ENCODE measurements at places on chromosomes 2 and 18. TPM values are rescaled to one million over a fixed set of nuclear protein-coding genes. Genes with fewer than 3 reads are reported as not detected.

Gene LRRTM4
- 0.55 TPM for total RNA-seq

Gene DNAH6
- 0.14 TPM for total RNA-seq

Gene CD207
- not detected for total RNA-seq

Gene TCF7L1
- 7.0 TPM for total RNA-seq

Gene LYPD6
- total RNA-seq: 0.08 TPM

Gene VIT
- total RNA-seq: 8.5 TPM

Gene SPR
- 53.5 TPM for total RNA-seq

Gene SPDYA
- 0.14 TPM for total RNA-seq

DNA sequence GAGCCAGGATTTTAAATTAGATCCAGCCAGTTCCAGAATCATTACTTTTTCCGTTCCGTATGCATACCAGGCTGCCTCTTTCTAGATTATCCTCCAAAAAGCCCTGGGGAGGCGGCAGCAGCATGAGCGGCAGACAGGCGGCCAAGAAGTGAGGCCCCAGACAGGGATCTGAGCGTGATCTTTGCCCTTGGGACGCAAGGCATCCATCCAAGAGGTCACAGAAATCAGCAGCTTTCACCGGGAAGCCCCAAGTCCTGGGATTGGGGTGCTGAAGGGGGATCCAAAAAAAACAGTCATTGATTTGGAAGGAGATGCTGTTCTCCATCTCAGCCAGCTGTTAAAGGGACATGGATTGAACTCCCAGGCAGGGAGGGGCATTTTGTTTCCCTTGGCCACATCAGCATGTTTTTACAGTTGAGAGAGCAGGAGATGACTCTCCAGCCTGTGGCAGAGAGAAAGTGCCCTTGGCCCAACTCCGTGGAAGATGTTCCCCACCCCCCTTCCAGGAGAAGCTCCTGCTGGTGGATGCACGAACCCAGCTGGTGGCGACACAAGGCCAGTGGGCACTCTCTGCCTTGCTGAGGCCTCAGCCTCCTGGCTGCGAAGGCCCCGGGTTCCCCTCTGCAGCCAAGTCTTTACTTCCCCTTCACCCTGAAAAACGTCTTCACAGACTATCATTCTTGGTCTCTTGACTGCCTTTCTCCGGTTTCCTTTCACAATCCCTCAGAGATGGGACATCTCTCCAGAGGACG is 265.6 kb downstream of the ANAPC1 start:
- peak; percentile 45 for DNase-seq

DNA sequence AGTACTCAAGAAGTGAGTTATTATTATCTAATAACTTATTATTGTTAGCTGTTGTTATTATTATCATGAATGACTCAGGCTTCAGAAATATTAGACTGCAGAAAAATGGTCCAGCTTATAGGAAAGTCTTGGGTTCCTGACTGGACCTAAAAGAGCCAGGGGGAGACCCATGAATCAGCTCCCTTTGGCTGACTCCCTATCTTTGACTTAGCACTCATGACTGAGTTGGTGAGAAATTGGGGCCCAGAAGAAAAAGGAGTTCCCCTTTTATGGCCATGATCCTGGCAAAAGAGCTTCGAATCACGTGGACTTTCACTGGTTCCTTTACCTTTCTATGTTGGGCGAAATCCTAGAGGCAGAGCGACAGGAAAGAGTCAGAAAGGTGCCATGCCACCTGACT is 145.8 kb downstream of the MYO3B start:
- DNase-seq: no peak

DNA sequence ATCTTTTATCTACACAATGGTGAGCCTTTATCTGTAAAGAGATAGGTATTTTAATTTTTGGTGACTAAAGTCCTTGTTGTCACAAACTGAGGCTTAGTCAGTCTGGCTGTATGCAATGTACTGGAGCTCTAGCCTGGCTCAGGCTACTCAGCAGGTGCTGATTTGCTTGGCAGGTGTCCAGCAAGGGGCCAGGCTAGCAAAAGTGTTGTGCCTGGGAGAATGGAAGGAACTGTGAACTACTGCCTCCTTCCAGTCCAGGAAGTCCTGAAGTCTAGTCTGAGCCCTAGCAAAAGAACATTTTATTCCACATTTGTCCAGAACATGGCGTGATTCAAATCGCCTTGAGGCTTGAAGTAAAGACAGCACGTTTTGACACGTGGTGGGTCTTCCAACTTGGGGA is 260.5 kb downstream of the CCDC85A start:
- DNase-seq: no peak

- DNase-seq: no peak
Observed at GRCh38 chr2:69285379-69285894, 101.6 kb downstream of the GFPT1 start.

DNA sequence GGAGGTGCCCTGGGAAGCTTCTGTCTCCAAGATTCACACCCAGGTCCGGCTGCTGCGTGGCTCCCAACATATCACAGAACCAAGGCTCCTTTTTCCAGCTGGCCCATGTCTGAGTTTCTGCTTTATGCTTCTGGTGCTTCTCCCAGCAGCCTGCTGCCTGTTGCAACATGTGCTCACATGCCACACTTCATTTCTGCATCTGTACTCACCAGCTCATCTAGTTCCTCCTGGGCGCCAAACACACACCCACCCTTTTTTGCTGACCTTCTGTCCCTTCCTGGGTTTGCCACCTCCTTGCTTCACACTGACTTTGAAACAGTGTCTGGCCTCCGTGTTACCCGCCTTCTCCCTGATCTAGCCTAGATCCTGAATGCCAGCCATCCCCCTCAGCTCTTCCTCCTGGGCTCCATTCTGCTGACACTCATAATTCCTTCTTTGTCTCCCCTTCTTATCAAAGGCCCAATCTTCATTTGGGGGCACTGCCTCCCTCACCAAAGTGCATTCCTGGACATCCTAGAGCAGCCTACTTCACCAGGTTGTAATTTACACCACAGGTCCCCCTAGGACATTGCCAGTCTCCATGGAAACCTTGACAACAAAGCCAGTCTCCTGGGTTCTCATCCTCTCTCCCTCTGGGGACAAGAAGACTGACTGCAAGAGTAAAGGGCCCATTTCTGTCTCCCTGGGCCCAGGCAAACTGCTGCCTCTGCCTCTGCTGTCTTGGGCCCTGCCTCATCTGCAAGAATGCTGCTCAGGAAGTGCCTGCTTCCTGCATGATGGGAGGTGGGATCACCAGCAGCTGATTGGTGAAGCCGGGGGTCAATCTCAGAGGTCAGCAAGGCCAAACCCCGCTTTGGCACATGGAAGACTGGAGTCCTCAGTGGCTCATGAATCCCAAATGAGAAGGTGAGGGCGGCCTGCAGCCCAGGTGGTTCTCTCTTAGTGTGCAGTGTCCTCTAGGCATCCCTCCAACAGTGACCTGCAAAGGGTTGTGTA is 13.9 kb upstream of the PROM2 start:
- no peak for DNase-seq

GRCh38 chr2:236616031-236616430 is 46.4 kb downstream of the ACKR3 start:
- no peak for DNase-seq

DNA sequence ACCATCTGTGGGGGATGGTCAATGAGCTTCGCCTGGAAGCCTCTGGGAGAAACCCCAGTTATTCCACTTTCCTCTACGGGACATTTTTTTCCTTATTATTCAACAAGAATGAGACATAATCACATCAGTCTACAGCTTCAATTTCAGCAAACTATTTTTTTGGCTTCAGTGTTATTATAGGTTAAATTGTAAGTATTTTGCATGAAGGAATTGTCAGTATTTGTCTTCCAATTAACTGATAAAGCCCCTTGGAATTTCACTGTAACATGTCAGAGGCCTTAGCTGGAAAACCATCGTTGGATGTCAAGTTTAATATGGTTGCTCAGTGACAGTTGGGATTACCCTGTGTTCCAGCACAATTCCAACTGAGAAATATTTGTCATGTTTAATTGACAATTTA is 480.9 kb upstream of the CHST9 start:
- DNase-seq: no peak

- DNase-seq: no peak
Observed at GRCh38 chr2:43292851-43293743, 66.7 kb upstream of the ZFP36L2 start.

- DNase-seq: no peak
Observed at GRCh38 chr18:62710417-62710816, 4.9 kb upstream of the PHLPP1 start.

GRCh38 chr2:191572319-191572718 is 105.6 kb upstream of the NABP1 start:
- DNase-seq: no peak

GRCh38 chr2:65918760-65919187 is 486.4 kb upstream of the SPRED2 start:
- DNase-seq: no peak

GRCh38 chr2:72004976-72005375 is 142.7 kb downstream of the CYP26B1 start:
- DNase-seq: no peak

DNA sequence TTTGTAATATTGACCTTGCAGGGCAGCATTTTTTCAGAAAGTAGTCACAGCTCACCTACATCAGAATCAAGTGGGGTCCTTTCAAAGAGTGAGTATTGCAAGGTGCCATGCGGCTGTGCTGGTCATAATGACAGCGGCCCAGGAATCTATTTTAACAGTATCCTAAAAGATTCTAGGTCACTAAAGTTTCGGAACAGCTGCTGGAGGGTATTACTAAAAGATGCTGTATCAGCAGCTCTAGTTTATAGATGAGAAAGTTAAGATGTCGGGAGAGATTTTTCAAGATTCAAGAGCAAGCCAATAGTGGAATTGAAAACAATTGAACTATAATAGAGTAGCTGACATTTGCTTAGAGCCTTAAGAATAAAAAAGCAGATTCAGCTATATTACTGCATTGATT is 336.0 kb downstream of the SLC8A1 start:
- no peak for DNase-seq

DNA sequence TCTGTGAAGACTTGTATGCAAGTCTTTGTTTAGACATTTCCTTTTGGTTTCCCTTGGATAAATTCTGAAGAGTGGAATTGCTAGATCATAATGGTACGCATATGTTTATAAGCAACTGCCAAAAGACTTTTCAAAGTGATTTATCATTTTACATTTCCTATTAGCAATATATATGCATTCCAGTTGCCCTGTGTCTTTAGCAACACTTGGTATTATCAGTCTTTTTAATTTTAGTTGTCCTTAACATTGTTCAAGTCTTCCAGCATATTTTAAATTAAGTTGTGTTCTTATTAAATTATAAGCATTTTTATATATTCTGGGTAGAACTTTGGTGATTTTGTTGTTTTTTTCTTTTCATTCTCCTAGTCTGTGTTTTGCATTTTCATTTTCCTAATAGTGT is 81.8 kb downstream of the EML6 start:
- no peak for DNase-seq

- no peak for DNase-seq
Observed at GRCh38 chr2:223727562-223727961, 109.8 kb downstream of the AP1S3 start.

DNA sequence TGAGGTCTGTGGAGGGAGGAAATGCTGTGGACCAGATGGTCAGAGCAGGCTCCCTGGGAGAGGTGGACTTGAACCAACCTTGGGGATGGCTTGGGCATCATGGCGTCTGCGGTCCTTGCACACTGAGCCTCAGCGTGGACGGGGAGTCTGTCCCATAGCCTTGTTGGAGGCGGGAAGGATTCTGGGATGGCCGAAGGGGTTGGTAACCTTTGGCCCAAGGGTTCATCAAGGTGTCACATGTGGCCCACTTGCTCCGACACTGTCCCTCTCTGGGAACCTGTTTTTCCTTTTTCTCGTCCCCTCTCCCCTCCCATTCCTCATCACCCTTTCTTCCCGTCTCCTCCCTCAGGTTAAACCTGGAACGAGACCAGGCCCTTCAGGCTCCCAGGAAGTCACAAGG is 66.4 kb downstream of the MAPK4 start:
- no peak for DNase-seq

- no peak for DNase-seq
Observed at GRCh38 chr2:216870508-216871332, 10.9 kb upstream of the TNP1 start.

DNA sequence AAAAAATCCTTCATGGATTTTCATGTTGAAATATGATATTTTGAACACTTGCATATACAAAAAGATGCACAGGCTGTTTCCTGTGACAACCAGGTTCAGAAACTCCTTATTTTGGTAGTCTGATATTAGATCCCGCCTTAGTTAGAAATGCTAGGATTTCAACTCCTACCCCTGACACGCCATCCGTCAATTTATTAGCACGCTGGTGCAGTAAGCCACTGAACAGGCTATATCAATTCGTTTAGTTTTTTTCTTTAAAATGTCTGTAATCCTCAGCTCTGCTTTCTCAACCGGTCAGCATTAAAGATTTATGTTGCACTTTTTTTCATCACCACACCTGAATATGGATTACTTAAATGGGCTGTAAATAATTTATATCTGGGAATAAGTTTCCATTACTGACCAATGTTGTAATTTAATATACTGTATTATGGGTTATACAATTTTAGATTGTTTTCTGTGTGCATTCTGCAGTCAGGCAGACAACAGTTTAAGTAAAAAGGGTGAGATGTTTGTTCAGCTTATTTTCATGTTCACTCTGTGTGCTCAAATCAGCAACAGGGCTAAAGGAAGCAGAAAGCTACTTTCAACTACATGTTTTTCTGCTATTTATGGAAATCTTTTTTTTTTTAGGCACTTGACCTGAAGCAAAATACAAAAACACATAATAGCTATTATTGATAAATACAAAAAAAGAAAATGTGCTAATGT is 227.7 kb downstream of the ARHGAP15 start:
- no peak for DNase-seq

DNA sequence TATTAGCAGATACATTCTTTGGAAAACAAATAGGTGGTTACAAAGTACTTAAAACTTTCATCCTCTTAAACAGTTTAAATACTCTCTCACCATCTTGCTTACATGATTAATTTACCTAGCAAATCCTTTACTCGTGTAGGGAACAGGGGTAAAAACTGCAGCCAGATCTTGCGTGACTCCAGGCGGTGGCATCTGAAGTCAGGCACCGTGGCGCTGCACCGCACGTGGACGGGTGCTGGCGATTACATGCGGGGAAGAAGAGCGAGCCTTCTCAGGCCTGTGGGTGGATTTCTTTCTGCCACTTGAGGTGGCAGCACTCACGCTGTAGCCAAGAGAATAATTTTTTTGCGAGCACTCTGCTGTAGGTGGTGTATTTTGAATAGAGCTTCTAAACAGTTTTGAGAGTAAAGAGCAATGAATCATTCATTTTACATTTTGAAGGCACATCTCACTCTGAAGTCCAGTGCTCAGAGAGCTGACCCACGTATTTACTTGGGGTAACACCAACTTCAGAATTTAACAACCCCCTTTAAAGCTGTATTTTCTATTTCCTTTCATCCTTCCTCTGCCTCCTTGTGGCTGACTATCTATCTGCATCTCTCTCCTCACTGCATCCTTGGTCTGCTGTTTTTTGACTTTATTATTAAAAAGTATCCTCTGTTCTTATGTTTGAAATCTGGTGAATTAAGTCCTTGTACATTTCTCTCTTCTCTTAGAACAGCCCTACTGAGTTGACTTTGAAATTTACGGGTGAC is 68.9 kb downstream of the EPAS1 start:
- no peak for DNase-seq

All from left ventricle myocardium inferior (tissue), 1 donor.